HuH-7.5 (cell line): ENCODE measurements at places on chromosomes 4 and X.

GRCh38 chr4:106312997-106313522 is 2.9 kb downstream of the TBCK start:
- no peak for DNase-seq

DNA sequence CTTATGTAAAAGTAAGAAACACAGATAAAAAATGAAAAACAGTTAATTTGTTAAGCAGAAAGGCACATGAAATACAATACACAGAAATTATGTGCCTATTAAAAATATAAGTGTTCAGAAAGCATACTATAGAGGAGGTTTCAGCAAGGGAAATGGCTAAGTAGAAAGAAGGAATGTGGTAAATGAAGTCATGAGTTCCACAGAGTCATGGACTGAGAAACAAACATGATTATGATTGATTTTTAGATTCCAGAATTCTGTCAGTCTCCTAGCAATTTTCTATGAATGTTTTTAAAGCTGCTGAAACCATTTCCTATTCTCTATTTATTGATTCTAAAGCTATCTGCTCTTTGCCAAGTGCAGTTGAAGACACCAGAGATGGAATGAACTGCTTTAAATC is 1398.4 kb downstream of the ARAP2 start:
- DNase-seq = no peak

GRCh38 chr4:37594099-37594498 is 92.1 kb downstream of the RELL1 start:
- DNase-seq = no peak

DNA sequence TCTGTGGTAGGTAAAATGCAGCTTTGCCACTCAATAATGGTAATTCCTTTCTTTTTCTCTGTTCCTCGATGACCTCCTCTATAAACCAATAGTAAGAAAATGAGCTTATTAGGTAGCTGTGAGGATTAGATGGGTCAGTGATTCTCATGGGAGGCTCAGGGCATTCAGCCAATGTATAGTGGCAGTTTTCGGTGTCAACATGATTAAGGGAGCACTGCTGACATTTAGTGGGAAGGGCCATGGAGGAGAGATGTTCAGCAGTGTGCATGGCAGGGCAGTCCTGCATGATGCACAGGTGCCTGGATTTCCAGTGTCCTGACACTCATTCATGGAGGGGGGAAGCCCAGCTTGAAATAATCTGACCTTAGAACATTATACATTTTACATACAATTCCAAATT is 232.8 kb downstream of the PDGFC start:
- DNase-seq = no peak

DNA sequence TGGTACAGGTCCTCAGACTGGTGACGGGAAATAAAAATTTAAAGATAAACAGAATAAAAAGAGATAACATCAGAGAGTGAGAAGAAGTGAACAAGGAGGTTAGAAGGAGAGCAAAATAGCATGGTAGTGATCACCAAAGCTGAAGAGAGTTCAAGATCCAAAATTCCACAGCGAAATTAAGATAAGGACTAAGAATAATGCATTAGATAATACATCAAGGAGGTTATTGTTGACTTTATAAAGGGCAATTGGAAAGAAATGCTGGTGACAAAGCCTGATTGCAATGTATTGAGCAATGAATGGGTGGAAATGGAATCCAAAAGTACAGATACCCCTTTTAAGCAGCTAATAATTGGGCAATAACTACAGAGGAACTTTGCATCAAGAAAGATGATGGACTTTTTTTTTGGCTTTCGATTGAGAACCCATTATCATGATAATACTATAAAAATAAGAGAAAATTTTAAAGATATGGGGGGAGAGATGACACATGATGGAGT is 101.6 kb upstream of the MAP9 start:
- DNase-seq = no peak

GRCh38 chr4:120761070-120761469 is 161.5 kb downstream of the PRDM5 start:
- no peak for DNase-seq

- DNase-seq = no peak
These were observed 9.9 kb upstream of the CCNQ start for GRCh38 chrX:153608806-153609205.

DNA sequence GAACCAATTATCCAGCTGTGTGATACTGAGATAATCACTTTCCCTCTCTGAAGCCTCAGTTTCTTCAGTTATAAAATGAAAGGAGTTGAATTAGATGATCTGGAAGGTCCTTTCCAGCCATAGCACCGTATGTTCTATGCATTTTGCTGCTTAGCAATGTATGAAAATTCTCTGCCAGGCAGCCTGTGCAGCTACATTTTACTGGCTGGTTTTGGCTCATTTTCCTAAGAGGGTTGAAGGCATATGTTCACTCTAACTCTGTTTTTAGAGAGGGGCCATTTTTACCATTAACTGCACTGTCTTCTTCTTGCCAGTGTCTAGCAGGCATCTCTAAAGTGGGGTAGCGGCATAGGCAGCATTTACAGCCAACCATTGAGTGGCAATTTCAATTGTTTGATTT is 26.1 kb downstream of the TRPC5 start:
- DNase-seq = no peak

GRCh38 chrX:625137-625691 is 5.4 kb upstream of the SHOX start:
- DNase-seq = no peak

DNA sequence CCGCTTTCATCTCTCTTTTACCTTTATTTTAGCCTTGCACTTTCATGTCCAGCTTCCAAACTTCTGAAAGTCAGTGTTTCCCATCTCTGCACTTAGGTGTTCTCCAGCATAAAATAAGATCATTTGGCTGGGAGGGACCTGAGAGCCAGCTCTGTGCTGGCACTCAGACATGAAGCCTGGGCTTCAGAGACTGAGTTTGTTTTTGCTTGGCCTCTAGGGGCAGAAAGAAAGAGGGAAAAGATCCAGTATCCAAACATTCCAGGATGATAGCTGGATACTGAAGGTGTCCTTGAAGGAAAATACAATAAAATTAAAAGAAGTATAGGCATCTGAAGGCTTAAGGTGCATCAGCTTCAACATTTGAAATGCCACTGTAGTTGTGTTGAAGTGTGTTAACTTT is 202.4 kb upstream of the ZIC3 start:
- no peak for DNase-seq

GRCh38 chrX:71976753-71977152 is 66.1 kb downstream of the NHSL2 start:
- no peak for DNase-seq

- DNase-seq = no peak
These were observed 10.5 kb upstream of the PRSS48 start for GRCh38 chr4:151266497-151266896.

- no peak for DNase-seq
These were observed 168.6 kb downstream of the PPP3CA start for GRCh38 chr4:101178731-101179130.

- no peak for DNase-seq
These were observed 803.6 kb downstream of the ADGRL3 start for GRCh38 chr4:62003695-62004094.

DNA sequence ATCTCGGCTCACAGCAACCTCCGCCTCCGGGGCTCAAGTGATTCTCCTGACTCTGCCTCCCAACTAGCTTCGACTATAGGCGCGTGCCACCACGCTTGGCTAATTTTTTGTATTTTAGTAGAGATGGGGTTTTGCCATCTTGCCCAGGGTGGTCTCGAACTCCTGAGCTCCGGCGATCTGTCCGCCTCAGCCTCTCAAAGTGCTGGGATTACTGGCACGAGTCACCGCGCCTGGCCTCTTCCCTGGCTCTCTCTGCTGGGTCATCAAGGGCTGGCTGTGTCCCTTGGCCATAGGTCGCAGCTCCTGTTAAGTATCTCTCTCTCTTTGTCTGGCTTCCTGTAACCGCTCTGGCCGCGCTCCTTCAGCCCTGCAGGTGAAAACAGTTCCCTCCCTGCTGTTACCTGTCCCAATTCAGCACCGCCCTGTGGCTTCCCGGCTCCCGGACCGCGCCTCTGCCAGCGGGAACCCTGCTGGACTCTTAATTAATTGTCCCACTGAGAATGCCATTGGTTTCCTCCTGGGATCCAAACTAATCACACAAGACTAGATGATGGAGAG is 1.3 kb upstream of the RGS12 start:
- DNase-seq = peak; percentile 65
